ENCODE measurements at places on chromosomes 2 and 18. TPM values are rescaled to one million over a fixed set of nuclear protein-coding genes. Genes with fewer than 3 reads are reported as not detected.

- DNase-seq: no peak
These were observed 16.1 kb upstream of the ACVR1C start for GRCh38 chr2:157644776-157645175.

- DNase-seq: no peak
These were observed 63.3 kb upstream of the STK17B start for GRCh38 chr2:196234672-196235071.

DNA sequence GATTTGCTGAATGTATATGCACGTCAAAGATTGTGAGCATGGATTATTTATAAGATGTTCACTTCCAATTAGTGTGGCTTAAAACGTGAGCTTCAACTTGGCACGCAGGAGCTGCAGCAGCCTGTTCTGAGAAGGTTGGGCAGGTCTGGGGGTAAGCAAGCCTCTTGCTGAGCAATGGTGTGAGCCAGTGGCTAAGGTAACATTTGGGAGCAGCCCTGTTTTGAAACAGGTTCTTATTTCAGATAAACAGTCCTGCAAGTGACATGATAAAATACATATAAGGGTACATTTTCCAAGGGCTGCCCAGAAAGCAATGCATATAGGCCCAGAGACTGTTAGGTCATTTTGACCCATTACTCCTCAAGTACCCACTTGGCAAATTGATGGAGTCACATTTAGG lies 415.3 kb downstream of the ZNF521 start:
- DNase-seq: no peak

DNA sequence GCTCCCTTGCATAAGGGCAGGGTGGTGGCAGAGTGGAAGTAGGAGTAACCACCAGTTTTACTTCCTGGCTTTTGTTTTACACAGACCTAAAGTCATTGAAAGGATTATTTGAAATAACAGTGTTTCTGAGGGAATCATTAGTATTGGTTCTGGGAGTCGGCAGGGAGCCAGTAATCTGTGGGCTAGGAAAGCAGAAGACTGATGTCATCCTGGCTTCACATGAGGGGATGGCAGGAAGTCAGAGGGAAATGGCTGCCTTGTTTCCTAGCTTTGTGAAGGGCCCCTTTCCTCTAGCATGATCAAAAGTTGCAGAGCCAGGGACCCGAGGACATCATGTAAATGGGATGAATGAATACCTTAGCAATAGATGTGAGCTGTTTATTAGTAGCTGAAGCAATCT lies 792.6 kb downstream of the CPS1 start:
- DNase-seq: no peak

DNA sequence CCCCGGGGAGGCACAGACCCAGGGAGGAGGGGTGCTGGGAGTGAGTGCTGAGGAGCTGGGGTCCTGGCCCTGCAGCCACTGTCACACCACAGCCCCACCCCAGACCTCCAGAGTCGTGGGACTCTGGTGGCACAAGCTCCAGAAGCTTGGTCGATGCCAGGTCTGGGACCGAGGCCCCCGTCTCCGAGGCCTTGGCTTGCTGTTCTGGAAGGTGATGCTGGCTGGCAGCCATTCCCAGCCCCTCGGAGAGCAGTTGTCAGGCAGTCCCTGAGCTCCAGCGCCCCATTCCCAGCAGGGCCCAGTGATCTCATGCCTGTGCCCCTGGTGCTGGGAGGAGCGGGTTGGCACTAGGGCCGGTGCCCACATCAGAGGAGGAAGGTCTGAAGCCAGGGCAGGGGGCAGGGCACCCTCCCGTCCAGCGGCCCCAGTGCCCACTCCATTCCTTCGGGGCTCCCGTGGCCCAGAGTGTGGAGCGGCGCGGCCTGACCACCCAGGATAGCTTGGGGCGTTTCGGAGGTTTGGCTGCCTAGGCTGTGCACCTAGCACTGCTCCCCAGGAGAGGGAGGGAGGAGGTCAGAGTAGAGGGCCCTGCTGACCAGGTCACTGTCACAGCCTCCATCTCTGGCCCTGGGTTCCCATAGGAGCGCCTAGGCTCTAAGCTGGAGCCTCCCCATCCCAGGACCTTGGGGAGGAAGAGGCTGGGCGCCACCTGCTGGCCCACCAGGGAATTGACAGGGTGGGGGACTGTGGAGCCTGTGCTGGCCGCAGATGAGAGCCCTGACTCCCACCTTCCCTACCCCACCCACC lies 16.8 kb upstream of the ALPI start:
- DNase-seq: no peak

The ANKRD30BL gene
- not detected for total RNA-seq
